ENCODE measurements at places on chromosomes 1 and 21.
A peak's percentile ranks its signal among the peaks of the same experiment; 100 is the strongest.

DNA sequence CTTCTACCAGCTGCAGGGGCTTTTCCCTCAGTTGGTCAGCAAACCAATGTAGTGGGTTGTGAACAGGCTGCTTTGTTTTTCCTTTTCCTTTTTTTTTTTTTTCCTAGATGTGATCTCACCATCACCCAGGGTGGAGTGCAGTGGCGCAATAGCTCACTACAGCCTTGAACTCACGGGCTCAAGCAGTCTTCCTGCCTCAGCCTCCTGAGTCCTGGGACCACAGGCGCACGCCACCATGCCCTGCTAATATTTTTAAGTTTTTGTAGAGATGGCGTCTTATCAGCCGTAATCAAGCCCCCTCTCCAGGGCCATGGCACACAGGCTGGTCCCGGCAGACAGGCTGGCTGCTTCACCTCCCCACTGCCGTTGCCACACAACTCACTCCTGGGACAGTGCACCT, 3.4 kb upstream of the TRIM11 start:
- peak; percentile 26 for DNase-seq

DNA sequence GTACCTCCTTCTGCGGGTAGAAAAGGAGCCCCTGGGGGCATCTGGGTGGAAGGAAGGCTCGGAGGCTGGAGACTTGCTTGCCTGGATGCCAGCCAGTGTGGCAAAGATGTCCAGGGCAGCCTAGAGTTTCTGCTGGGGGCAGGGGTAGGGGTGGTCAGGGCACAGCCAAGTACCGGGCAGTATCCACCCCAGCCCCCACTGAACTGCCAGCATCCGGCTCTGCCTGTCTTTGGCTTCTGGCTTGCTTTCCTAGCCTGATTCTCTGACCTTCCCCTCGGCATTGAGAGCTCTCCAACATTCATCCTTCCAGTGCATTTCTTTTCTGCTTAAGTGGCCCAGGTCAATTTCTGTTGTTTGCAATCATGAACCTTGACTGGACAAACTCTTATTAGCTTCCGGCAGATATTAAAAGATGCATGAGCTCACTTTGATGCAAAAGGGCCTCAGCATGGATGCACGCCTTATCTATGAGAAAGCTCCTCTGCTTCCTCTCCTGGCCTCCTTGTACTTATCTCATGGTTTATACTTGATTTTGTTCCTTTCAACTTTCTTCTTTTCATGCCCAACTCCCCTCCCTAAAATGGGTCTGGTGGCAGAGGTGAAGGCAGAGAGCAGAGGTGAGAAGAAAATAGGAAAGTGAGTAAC, 116.9 kb downstream of the HLCS start:
- DNase-seq, result no peak

DNA sequence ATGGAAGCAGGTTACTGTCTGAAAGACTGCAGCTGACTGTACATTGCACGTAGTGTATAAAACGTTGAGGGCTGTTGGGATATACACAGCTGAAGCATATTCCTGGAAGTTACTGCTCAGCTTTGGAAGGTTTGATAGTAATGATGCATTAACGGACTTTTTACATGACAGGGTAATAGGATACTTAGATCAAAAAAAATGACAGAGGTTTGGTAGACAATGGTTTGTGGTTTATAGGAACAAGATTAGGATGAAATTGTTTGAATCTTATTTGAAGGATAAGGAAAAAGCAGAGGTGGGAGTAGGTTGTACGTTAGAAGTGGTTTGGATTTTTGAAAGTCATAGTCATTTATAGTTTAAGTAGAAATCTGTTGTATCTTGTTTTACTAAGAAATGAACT, 33.0 kb downstream of the ADGRL2 start:
- no peak for DNase-seq

GRCh38 chr1:31041529-31041928, 24.0 kb downstream of the PUM1 start:
- DNase-seq, result no peak

GRCh38 chr1:21902026-21903012, 34.8 kb downstream of the HSPG2 start:
- no peak for DNase-seq

DNA sequence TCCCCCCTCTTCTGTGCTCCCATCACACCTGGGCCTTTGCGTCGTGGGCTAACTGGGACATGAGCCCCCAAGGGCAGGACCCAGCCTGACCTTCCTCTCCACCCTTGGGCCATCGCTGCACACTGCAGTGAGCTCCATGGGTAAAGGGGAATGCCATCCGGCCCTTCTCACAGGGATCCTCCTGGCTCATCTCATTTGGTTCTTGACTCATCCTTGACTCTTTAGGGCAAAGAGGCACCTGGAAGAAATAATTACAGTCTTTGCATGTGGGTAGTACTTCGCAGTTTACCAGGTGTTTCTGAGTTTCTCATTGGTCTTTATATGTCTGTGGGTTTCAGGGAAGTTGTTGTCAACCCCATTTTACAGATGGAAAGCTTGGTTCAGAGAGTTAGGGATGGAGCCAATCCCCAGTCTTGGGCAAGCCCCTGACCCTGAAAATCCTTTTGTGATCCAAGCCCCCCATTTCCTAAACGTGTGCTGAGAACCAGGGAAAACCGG, 59.3 kb upstream of the ID3 start:
- DNase-seq, result no peak

- no peak for DNase-seq
Observed at GRCh38 chr1:115507901-115508300, 133.9 kb upstream of the VANGL1 start.

- DNase-seq, result no peak
Observed at GRCh38 chr1:243396876-243397275, 141.0 kb downstream of the SDCCAG8 start.

DNA sequence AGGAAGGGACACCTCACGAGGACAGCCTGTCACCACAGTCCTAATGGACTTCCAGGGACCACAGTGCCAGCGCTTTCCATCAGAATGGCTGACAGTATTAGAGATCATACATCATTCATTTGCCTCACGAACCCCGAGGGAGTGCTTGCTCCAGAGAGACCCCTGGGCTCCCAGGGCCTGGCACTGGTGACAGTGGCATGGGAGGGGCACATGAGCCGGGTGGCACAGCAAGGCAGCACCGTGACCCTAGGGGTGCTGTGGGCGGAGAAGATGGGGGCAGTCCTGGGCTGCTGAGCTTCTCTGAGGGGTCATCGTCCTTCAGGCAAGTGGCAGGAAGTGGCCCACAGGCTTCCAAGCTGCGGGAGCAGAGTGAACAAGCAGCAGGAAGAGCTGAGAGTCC, 16.4 kb upstream of the TSPEAR start:
- no peak for DNase-seq

GRCh38 chr1:197413564-197413963, 145.5 kb downstream of the CRB1 start:
- no peak for DNase-seq

DNA sequence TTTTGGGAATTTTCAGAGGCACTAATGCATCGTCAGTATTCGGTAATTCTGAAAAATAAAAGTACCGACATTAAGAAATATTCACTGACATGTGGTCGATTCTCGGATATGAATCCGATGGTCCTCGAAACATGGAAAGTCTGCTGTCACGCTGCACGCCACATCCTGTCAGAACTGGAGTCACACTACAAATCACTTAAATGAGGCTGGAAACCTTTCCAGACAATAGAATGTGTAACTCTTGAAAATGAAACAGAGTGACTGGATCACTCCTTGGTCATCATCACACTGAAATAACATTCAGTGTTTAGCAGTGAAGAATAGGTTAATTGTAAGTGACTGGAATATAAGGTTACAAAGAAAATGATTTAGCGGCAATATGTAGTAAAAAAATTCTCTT, 620.1 kb upstream of the ADAMTS5 start:
- no peak for DNase-seq

DNA sequence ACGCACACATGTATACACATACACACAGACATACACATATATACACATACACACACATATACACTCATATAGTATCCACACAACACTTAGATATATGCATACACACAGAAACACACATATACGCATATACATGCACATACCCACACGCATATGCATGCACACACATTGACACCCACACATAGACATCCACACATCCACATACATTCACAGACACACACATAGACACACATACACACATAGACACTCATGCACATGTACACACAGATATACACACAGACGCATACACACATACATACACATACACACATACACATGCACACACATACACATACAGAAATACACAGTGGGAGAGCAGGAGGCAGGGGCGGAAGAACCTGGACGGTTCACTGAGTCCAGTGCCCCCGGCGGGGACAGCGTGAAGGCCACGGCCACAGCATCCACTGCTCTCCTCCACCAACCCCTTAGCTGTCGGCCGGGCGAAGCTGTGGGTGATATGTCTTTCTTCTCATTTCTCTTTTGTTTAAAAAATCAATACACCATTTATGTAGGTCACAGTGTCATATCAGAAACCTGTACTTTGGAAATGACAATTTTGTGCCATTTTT, 2.8 kb upstream of the C1QB start:
- DNase-seq, result no peak

- no peak for DNase-seq
Observed at GRCh38 chr1:206636671-206637070, 1.3 kb downstream of the DYRK3 start.

DNA sequence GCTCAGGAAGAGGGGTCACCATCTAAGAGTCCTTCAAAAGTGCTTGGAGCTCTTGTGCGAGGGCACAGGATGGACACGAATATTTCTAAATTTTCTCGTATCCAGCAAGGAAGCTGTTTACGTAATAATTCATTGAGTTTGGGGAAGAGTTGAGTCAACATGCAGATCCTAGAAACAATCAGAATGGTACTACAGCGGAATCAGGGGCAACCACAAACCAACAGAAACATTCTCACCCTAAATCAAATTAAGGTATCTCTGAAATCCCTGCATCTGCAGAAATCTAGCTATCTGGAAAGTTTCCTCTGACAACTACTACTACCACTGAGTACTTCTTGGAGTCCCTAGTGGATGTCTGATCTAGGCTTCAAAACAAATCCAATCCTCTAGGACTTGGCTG, 352.4 kb downstream of the LTN1 start:
- no peak for DNase-seq

- DNase-seq, result peak; percentile 75
Observed at GRCh38 chr1:107019166-107019565, 37.3 kb upstream of the PRMT6 start.

GRCh38 chr1:110962892-110963690, 631 bp downstream of the LRIF1 start:
- peak; percentile 65 for DNase-seq

- DNase-seq, result peak; percentile 51
Observed at GRCh38 chr1:59360170-59360569, 63.3 kb downstream of the FGGY start.

GRCh38 chr1:89876463-89876862, 55.6 kb downstream of the LRRC8D start:
- DNase-seq, result no peak

DNA sequence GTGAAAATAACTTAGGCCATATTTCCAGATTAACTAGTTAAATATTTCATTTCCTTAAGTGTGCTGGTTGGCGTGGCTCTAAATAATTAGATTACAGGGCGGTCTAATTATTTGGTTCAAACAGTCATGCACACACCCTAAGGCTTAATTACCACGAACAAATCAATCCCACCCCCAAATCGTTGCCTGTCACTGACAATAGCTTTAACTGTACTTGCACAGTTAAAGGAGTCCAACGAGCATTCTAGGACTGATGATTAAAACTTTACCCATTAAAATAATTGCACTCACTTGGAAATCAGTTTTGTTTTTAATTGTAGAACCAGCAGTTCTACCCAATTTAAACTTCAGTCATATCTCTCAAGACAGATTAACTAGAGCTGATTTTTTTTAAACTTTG, 1.5 kb upstream of the POU2F1 start:
- no peak for DNase-seq

DNA sequence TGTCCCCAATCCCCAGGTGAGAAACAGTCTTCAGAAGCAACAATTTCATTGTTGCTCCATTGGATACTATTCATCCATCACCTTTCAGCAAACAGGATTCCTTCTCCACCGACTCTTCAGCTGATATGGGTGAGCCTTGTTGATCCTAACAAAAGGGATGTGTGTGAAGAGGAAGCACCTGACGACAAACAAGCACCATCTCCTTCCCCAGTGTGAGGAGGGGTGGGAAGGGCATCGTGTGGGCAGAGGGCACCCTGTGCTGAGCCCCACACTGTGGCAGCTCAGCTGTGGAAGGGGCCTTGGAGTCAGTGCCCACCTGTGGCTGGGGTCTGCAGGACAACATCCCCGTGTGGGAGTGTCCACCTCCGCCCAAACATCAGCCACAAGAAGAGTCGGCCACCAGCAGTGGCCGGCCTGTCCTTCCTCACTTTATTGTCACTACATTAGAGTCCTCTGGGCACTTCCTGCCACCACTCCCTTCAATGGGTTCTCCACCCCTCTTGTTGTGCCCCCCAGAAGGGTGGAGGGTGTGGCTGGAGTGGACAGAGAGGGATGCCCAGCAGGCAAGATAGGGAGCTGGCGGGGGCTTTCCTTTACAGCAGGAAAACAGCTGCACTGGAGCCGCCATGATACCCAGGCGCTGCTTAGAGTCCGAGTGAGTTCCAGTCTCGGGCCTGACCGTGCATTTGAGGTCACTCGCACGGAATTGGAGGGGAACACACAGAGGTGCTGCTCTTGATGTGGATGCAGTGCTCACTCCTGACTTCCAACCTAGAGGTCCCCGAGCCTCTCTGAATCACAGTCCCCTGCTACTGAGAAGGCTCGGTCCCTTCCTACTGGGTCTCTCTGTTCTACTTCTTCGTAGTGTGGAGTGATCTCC, 40.9 kb downstream of the VPS26C start:
- no peak for DNase-seq

GRCh38 chr21:21373969-21374368, 375.8 kb downstream of the NCAM2 start:
- no peak for DNase-seq

DNA sequence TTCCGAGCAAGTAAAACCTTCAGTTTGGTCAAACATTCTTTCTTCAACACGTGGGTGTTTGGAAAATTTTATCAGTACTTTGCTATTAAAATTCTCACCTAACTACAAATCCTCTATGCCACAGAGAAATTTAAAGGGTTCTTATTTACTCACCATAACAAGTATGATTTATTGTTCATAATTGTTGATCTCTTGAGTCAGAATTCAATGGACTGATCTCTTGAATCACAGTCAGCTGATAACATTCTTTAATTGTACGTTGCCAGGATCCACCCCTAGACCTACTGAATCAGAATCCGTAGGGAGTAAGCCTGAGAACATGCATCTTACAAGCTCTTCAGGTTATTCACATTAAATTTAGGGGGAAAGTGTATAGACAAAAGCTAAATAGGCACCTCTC, 51.2 kb downstream of the DIPK1A start:
- peak; percentile 78 for DNase-seq

- no peak for DNase-seq
Observed at GRCh38 chr1:62826901-62827300, 43.0 kb downstream of the ATG4C start.

DNA sequence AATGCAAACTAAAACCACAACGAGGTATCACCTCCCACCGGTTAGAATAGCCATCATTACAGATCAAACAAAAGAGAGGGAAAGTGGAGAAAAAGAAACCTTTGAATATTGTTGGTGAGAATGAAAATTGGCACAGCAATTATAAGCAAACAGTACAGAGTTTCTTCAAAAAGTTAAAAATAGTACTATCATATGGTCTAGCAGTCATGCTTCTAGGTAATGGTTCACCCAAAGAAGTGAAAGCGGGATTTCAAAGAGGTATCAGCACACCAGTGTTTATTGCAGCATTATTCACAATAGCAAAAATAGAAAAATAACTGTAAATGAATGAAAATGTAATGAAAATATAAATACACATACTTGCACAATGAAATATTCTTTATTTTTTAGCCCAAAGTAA, 8.2 kb downstream of the OR2T10 start:
- no peak for DNase-seq

GRCh38 chr1:231653632-231654031, 27.0 kb downstream of the DISC1 start:
- DNase-seq, result no peak
